ENCODE measurements at places on chromosomes 11 and 22.

GRCh38 chr11:68076371-68077042 lies 37.7 kb downstream of the TCIRG1 start:
- no peak for DNase-seq

DNA sequence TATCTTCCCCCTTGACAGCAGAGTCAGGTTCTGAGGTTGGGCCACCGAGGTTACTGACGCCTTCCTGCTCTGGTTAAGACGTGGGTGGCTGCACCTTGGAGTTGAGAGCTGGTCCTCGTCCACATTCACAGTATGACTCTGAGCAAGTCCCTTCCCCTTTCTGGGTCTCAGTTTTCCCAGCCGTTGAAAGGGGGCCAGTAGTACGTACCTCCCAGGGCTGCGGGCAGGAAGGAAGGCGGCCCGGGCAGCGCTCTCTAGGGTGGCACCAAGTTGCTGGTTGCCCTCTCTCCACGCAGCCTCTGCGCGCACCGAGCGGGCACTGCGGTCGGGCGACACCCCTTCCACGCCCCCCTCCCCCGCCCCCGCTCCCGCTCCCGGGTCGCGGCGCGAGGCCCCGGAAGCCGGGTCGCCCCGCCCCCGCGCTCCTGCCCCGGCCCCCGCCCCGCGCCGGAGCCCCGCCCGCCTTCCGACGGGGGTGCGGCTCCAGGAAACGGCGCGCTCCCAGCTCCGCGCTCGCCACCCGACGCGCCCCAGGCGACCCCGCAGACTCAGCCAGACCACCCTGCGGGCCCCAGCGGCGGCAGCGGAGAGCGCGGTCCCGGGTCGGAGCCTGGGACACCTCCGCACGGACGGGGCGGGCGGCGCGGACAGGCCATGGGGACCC lies at the start of gene EHBP1L1:
Gene EHBP1L1 (plus strand): TSS at position 486 of the 664 bp plus-strand sequence. CDS start 250 bp downstream, outside the sequence.
- DNase-seq, result no peak

GRCh38 chr11:65395961-65396530 lies 9.6 kb downstream of the FRMD8 start:
- no peak for DNase-seq

DNA sequence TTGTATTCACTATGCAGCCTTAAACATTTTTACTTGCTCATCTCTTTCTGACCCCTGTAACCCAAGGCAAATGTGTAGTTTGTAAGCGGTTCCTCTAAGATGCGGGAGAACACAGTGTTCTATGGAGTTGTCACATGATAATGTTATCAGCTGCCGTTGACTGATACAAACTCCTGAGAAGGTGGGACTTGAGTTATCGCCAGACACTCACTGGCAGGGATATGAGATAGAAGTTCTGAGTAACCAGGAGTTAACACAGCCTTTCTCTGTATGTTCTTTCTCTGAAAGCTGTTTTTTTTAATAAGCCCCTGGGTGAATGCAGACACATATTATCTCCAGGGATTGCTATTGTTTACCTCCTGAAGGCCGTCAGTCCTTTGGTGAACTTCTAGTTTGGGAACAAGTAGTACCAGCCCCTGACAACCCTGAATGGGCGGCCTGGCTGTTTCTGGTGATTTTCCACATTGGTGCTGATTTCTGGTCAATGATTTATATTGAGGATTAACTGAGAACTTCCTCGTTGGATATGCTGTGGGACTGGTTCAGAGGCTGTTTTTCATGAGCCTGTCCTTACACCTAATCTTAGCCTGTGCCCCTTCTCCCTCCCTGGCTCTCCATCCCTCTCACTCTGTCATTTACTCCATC lies 155.3 kb upstream of the RASSF10 start:
- DNase-seq, result no peak

GRCh38 chr11:9802291-9802861 lies 138.5 kb downstream of the SWAP70 start:
- no peak for DNase-seq

GRCh38 chr11:68751004-68751325 lies 355 bp downstream of the TESMIN start:
- DNase-seq, result no peak

DNA sequence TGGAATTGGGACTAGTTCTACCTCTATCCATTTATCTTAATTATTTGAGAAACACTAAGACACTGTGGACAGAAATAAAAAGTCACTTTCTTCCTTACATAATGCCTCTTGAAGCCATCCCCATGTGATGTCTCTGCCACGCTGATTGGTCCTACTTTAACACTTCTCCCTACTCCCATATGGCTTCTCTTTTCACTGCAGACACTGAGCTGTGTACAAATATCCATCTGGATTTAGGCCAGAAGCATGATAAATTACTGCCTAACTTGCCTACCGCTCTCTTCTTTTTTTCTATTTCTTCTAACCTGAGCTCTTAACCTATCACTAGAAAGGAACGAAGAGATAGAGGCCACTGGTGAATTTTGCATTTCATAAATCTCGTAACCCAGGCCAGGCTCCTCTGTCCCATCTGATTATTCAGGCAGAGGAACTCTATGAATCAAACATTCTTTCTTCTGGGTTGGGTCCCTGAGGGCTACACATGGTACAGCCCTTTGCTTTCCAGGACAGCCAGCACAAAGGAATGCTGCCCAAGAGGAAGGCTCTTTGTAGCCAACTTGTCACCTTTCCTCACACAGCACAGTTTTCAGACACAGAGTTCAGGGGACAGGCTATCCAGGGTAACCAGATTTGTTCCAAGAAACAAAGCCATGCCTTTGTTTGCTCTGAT lies 878.5 kb upstream of the LRRC4C start:
- DNase-seq, result no peak

- DNase-seq, result no peak
Observed at GRCh38 chr11:95152876-95153856, 63.5 kb downstream of the ENDOD1 start.

- DNase-seq, result no peak
Observed at GRCh38 chr11:125211948-125212340, 47.4 kb downstream of the PKNOX2 start.

GRCh38 chr11:85759915-85760314 lies 51.0 kb downstream of the SYTL2 start:
- DNase-seq, result no peak

- no peak for DNase-seq
Observed at GRCh38 chr11:13831696-13832095, 130.8 kb upstream of the SPON1 start.

DNA sequence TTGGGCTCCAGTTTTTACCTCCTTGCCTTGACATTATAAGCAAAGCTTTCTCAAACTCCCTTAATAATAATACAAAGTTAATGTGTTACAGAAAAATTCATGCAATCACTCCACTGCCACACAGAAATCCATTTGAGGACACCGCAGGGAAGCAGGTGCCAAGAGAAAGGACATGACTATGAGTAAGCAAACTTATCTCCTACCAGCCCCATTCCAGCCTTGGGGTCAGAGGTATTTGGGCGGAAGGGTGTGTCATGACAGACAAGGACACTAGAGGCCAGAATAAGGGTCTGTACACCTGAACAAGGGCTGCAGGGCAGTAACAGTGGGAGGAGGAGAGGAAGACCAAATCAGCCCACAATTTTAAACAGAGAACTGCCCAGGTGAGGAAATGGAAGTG lies 5.9 kb downstream of the GNG3 start:
- DNase-seq, result no peak

GRCh38 chr11:121109916-121110586 lies 9.0 kb downstream of the TECTA start:
- no peak for DNase-seq

- no peak for DNase-seq
Observed at GRCh38 chr22:38729946-38730345, 24.2 kb downstream of the GTPBP1 start.

GRCh38 chr11:73451896-73452295 lies 75.7 kb downstream of the RELT start:
- no peak for DNase-seq

DNA sequence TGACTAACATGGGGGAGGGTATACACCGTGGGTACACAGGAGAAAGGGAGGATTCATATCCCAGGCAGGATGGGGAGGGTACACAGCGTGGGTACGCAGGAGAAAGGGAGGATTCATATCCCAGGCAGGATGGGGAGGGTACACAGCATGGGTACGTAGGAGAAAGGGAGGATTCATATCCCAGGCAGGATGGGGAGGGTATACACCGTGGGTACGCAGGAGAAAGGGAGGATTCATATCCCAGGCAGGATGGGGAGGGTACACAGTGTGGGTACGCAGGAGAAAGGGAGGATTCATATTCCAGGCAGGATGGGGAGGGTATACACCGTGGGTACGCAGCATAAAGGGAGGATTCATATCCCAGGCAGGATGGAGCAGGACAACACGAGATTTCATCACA lies 36.6 kb upstream of the NRIP3 start:
- DNase-seq, result no peak

- DNase-seq, result no peak
Observed at GRCh38 chr11:35045236-35045820, 93.6 kb upstream of the CD44 start.

GRCh38 chr22:25482091-25482760 lies 82.2 kb upstream of the GRK3 start:
- DNase-seq, result no peak

GRCh38 chr11:130908061-130908460 lies 8.2 kb downstream of the SNX19 start:
- DNase-seq, result no peak

GRCh38 chr11:34154059-34154875 lies 48.8 kb downstream of the NAT10 start:
- no peak for DNase-seq

- DNase-seq, result no peak
Observed at GRCh38 chr11:45323601-45324249, 37.6 kb upstream of the SYT13 start.

DNA sequence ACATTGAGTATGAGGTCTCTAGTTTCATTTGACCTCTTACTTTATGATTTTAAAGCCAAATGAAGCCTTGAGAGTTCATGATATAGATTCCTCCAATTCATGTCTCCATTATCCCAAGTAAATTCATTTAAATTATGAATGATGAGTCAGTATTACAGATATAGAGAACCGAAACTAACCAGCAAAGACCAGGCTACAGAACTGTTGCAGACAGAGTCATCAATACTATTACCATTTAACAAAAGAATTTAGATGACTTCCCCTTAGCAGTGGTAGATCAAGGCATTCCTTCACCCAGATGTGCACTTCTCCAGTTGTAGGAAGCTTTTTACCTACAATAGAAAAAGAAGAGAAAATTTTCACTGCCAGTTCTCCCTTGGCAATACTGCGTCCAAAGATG lies 11.8 kb upstream of the CCDC89 start:
- no peak for DNase-seq

GRCh38 chr11:70019576-70020011 lies 58.5 kb upstream of the ANO1 start:
- no peak for DNase-seq

DNA sequence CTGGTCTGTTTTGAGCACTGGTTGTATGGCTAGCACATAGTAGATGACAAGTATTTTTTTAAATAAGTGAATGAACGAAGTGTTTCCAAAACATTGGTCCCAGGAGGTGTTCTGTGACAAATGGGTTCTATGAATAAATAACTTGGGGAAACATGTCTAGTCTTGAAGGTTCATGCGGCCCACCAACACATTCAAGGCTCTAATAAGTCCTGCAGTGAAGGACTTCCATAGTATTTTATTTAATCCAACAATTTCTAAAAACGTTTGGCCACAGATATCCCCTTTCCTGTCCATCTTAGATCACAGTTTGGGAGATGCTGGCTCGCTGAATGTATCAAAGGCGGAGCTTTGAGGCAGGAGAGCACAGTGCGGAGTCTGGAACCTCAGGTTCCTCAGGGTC lies 22.5 kb downstream of the PARVG start:
- DNase-seq, result no peak

DNA sequence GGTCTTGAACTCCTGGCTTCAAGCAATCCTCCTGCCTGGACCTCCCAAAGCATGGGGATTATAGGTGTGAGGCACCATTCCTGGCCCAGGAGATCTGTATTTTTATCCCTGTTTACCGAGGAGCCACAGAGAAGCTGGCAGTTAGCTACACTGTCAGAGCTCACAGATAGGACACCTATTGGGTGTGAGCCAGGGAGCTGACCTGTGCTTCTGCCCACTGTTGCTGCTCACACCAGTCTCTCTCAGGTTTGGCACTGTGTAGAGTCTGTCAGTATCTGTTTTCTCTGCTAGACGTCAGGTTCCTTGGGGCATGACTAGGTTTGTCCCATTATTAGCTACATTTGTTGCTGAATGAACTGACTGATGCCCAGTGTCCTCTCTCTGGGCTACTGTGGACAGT lies 17.5 kb downstream of the PPP6R2 start:
- no peak for DNase-seq
